ENCODE measurements at places on chromosomes 7 and 10.

GRCh38 chr7:40623863-40624262 lies 489.1 kb downstream of the SUGCT start:
- no peak for DNase-seq

DNA sequence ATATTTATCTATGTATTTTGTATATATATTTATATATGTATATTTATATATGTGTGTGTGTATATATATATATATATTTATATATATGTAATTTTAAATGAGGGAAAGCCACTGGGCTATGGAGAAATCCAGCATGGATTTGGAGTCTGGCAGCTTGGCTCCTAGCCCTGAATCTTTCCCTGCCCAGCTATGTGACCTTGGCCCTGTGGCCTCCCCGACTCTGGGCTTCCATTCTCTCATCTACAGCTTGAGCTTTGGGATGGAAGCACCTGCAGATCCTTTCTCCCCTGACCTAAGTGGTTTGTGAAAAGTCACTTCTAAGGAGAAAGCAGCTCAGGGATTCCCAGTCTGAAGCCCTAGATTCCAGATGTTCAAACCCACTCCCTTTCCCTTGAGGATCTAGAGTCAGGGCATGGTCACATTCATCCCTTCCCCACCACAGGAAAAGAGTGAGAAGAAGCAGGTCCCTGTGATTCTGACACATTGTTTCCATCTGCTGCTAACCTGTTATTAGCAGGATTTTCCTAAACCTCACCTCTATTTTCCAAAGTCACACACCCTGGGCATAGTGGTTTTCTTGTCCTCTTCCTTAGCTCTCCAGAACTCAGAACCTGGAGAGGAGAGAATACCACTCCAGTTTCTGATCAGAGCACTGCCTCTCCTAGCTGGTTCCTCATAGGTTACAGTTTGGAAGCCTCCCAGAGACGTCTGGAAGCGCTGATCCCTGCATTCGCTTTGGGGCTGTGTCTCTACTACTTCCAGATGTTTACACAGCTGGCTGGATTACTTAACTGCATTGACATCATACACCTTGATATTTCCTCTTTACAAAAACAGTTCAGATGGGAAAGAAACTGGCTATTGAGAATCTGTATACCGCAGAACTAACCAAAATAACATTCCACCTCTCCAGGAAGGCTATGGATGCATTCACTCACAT lies 327.5 kb upstream of the ZMIZ1 start:
- no peak for DNase-seq

DNA sequence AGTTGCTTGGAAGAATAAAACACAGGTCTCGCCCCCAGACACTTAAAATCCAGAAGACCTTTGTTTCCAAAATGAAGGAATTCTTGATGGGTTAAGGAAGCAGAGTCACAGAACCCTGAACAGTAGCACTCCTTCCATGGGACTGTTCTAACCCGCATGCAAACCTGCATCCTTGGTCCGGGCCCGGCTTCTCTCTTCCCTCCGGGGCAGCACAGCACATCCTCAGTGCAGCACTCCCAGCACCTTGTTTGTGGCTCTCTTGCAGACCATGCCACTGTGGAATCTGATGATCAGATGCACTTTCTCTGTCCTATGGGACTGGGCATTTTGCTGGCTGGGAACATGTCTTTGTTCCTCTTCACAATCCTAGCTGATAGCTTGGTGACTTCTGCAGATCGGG lies 33.5 kb downstream of the INSYN2A start:
- DNase-seq: no peak

GRCh38 chr7:44964384-44964830 lies 14.4 kb downstream of the MYO1G start:
- no peak for DNase-seq

DNA sequence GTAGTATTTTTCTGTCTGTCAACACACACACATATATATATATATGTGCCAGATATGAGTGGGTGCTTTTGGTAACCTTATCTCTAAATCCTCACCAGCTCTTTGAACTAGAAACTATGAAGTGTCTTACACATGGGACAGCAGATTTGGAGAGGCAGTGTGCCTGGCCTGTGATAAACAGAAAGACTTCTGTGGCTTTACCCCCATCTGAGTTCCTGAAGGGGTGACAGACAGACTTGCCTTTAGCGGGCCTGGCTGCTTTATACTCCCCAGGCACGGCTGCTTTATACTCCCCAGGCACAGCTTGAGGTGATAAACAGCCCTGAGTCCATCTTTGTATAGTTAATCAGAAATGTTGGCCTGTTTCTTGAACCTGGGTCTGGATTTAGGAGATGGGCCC lies 5.6 kb downstream of the BAG3 start:
- DNase-seq: no peak

GRCh38 chr7:111014079-111014478 lies 76.8 kb upstream of the LRRN3 start:
- no peak for DNase-seq

DNA sequence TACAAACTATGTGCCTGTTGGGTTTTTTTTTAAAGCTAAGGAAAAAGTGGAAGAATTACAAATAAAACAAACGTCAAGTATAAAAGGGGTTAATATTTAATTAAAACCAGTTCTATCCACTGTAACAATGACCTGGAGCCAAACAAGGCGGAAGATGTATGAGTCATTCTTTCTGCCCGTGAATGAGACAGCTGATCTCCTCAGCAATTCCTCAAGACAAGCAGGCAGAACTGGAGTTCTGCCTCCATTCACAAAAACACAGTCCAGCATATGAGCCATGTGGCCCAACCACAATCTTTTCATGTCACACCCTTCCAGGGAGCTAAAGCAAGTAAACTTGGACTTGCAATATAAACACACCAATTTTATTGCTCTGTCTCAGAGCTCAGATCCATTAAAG lies 8.4 kb downstream of the ETV1 start:
- DNase-seq: no peak

Data from iPS DF 19.7 (cell line).